ENCODE measurements at places on chromosomes 16 and 17.

- peak; percentile 22 for DNase-seq
Observed at GRCh38 chr17:17684906-17685774, 3.9 kb downstream of the RAI1 start.

DNA sequence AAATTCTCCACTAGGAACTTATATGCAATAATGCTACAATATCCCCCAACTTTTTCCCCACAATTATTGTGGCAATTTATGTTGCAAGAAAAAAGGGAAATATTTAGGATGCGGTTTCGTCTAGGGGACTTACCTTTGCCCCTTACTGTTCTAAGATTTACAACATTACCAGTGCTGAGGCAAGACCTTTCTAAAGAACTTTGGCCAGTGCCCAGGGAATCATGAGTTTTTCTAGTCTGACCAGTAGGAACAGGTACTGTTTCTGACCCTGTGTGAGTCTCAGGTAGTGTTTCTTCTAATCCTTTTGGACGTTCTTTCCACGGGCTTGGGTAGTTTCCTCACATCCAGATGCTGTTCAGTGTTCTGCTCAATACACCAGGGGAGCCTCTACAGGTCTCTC is 373.7 kb downstream of the HAPSTR1 start:
- DNase-seq, result no peak

DNA sequence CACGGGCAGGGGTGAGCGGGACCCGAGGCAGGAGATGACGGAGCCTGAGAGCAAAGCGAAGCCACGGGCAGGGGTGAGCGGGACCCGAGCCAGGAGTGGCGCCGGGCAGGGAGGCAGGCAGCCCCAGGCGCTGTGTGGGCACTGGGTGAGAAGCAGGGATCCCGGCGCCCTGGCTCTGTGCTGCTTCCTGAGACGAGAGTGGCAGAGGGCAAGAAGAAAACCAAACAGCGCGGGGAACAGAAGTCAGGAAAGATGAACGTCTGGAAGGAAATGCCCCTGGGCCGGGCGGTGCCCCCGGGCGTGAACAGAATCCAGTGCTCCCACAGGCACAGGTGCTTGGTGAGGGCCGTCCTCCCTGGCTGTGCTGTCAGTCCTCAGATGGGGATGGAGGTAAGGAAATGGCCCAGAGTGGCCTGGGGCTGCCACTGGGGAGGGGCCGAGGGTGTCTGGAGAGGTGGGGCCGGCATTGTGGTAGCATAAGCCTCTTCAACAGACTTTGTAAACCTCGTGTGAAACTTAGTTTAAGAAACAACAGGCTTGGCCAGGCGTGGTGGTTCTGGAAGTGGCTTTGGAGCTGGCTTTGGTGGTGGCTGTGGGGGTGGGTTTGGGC is 9.8 kb downstream of the ASPSCR1 start:
- DNase-seq, result no peak

- peak; percentile 100 for DNase-seq
Observed at GRCh38 chr17:81394921-81395599, at the start of gene BAHCC1. Gene BAHCC1 (plus strand): TSS chr17:81395457. CDS start chr17:81399740, 4,283 bp downstream.

DNA sequence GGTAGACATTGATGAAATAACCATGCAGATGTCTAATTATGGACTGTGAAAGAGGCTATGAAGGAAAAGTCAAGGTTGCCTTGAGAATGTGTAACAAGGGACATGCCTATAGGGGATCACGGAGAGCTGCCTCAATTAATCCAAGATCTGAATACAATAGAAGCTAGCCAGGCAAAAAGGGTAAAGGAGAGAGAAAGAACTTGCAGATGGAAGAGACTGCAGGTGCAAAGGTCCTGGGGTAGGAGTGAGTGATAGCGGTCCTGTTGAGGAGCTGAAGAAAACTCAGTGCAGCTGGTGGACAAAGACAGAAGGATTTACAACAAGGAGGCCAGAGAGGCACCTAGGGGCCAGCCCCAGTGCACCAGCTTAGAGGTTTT is 15.9 kb upstream of the TNS4 start:
- no peak for DNase-seq

DNA sequence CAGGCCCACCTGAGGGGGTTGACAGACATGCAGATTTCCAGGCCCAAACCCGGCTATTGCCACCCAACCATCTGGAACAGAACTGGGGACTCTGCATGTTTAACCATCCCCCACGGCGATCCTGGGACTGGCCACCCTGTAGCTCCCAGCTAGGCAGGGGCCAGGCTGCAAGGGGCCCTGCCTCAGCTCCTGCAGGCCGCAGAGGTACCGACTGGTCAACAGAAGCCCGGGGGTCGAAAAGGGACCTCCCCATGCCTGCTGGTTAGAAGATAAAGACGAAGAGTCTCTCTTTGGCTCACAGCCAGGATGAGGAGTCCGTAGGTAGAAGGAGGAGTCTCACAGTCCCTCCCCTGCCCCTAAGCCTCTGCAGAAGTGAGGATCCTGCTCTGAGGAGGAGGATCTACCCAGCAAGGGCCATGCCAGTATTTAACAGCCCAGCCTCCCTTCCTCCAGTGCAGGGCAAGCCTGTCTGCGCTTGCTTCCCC is 223.4 kb upstream of the TNRC6C start:
- no peak for DNase-seq

- peak; percentile 85 for DNase-seq
Observed at GRCh38 chr17:28405632-28406472, at the start of gene SLC46A1. Gene SLC46A1 (minus strand): TSS chr17:28406212. CDS start chr17:28406114, 98 bp downstream.

DNA sequence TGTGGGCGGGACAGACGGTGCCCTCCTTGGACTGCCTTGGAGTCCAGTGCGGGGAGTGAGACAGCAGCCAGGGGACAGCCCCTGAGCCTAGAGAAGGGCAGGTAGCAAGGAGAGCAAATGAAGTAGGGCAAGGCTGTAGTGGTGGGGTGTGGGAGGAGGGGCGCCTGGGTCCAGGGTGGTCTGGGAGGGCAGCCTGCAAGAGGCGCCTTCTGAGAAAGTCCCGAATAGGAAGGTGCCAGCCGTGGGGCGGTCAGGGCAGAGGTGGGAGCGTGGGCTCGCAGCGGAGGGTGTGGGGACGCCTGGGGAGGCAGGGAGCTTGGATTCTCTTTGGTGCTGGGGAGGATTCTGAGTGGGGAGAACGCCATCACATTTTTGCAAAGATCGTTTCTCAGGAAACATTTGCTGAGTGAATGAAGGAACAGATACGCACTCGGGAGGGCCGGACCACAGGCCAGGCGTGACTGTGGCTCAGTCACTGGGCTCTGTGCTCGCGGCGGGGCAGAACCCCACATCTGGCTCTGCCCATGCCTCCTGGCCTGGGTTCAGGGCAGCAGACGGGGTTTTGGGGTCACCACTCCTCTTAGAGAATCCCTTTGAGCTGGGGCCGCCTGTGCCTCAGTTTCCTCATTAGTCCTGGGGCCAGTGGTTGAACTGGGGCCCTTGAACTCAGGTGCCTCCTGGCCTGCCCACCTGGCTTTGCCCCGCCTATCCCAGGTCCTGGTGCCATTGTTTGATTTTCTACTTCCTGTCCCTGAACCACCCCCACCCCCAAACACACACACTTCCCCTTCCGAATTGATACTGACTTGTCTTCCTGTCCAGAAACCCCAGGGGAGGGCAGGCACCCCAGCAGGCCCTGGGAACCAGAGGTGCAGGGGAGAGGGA is 4.2 kb downstream of the SNN start:
- no peak for DNase-seq

DNA sequence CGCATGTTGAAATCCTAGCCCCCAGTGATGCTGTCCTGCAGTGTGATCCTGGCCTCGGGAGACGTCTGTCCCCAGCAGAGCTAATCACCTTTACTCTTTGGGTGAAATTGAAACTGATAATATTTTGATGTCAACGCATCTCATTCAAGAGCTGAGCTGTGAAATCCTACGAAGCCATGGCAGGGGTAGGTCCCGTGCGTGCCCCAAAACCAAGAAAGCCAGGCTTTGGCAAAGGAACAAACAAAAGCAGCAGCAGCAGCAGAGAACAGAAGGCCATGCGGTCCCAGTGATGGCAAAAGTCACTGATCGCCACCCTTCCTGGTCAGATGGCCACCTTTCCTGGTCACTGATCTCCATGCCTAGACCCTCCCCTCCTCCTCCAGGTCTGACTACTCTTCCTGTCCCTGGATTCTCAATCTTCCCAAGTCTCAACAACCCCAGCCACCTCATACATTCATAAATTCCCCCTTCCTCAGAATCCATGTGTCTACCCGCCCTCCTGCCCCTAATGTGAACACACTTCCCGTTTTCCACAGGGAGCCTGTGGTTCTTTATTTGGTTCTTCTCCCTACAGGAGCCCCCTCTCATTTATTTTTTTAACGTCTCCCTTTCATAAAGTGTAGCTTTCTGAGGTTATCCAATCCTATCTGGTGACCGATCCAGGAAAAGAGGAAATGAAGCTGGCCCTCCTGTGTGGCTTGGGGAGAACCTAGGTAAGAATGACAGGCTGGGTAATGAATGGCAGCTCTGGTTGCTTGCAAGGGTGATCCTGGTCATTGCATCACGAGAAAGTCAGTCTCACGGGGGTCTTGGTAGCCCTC is 50.3 kb downstream of the CPPED1 start:
- no peak for DNase-seq

- no peak for DNase-seq
Observed at GRCh38 chr16:14286368-14287230, 215.5 kb downstream of the MRTFB start.

GRCh38 chr16:24204150-24204665 is 51.9 kb upstream of the CACNG3 start:
- DNase-seq, result no peak

DNA sequence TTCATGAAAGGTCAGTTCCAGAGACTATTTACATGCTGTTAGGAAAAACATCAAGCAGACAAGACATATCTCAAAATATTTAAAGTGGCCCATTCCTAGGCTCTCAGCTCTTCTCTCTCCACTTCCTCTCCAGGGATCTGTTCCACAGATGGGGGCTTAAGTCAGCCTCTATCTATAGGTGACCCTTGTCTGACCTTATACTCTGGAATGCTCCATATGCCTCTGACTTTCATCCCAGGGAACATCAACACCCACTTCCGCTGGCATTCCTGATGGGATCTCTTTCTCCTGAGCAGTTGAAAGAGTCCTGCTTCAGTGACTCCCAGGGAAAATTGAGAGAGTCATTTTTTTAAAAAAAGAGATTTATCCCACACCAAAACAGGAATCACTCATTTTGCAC is 11.5 kb upstream of the WIPI1 start:
- no peak for DNase-seq

- DNase-seq, result no peak
Observed at GRCh38 chr16:4535627-4536108, 2.9 kb downstream of the CDIP1 start.

DNA sequence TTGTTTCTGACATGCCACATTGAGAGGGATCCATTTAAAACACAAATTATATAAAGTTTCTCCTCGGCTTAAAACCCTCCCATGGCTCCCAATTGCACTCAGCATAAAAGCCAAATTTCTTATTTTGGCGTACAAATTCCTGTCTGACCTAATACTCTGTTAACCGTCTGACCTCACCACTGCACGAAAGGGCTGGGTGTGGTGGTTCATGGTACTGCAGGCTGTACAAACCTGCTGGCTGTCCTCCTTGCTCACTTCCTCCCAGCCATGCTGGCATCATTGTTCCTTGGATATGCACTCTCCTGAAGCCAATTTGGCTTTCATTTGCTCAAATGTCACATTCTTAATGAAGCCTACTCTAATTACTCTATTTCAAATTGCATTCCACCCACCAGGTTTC is 301.6 kb upstream of the C16orf82 start:
- no peak for DNase-seq

- no peak for DNase-seq
Observed at GRCh38 chr16:78731785-78732184, 632.3 kb downstream of the WWOX start.

DNA sequence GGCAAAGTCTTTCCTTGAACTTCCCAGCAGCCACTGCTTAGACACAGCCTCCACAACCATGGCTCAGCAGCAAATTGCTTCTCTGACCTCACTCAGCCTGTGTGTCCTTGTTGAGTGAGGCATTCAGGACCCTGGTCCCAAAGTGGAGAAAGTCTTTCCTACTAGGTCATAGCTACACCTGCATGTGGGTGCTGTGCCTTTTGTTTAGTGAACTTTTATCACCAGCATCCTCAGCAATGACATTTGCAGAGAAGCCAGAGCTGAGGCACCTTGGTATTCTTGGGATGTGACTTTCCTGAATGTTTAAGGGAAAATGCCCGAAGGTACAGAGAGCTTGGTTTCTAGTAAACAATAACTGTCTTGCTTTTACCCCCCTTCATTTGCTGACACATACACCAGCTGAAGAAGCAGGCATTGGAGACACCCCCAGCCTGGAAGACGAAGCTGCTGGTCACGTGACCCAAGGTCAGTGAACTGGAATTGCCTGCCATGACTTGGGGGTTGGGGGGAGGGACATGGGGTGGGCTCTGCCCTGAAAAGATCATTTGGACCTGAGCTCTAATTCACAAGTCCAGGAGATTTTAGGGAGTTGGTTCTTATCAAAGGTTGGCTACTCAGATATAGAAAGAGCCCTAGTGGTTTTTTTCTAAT is 20.9 kb upstream of the STH start:
- no peak for DNase-seq

- peak; percentile 20 for DNase-seq
Observed at GRCh38 chr17:65457183-65457582, 104.3 kb downstream of the AXIN2 start.

DNA sequence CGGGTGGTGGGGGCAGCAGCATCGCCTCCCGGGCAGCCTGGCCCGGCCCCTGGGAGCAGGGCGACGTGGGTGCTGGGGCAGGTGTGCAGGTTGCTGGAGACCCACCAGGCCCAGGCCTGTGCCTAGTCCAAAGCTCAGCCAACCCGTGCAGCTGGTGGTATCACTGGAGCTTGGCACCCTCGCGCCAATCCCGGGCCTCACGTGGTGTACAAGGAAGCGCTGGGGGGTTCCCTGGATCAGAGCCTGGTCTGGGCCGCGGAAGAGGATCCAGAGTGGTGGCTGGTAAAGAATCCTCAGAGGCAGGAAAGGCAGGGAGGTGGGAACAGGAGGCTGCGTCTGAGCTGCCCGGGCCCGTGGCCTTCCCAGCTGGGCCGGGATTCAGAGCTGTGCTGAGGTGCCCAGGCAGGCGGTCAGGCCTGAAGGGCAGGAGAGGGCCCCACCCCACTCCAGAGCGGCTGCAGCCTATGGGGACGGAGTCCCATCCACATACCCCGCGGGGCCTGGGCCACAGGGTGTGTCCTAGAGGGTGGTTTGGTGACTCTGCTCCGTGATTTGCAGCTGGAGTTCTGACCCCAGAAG is 36.2 kb downstream of the ZFPM1 start:
- DNase-seq, result no peak

GRCh38 chr17:78242024-78242742 is 10.8 kb downstream of the TMEM235 start:
- no peak for DNase-seq

- DNase-seq, result no peak
Observed at GRCh38 chr17:11300738-11301137, 59.7 kb downstream of the SHISA6 start.

All from NCI-H1417 (cell line).